ENCODE measurements at places on chromosomes 7 and 10.

DNA sequence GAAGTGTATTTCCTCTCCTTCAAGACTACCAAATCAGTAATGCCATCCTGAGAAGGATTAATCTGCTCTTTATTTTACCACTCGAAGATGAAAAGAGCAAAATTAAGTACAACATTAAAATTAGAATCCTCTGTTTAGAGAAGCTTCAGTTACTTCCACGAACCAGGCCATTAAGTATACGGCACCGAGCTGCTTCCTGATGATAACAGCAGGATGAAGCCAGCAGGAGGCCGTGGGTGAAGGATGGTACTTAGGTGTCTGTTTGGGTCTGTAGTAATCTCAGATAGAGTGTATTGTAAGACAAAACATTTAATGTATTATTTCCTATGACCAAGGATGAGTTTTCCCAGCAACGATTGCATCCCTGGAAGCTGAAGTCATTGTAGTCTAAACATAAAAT, 362.8 kb downstream of the SFMBT2 start:
- no peak for DNase-seq

- DNase-seq = no peak
These were observed 61.0 kb upstream of the RNF32 start for GRCh38 chr7:156579566-156579965.

GRCh38 chr7:117937049-117937752, 64.0 kb upstream of the CTTNBP2 start:
- DNase-seq = no peak

GRCh38 chr7:50329775-50330174, 25.3 kb downstream of the IKZF1 start:
- no peak for DNase-seq

- DNase-seq = no peak
These were observed 1192.0 kb upstream of the PHF14 start for GRCh38 chr7:9781710-9782109.

- DNase-seq = peak; percentile 92
These were observed 798 bp downstream of the PPIF start for GRCh38 chr10:79347894-79348639.

- no peak for DNase-seq
These were observed 84.7 kb downstream of the DLG5 start for GRCh38 chr10:77841711-77842375.

DNA sequence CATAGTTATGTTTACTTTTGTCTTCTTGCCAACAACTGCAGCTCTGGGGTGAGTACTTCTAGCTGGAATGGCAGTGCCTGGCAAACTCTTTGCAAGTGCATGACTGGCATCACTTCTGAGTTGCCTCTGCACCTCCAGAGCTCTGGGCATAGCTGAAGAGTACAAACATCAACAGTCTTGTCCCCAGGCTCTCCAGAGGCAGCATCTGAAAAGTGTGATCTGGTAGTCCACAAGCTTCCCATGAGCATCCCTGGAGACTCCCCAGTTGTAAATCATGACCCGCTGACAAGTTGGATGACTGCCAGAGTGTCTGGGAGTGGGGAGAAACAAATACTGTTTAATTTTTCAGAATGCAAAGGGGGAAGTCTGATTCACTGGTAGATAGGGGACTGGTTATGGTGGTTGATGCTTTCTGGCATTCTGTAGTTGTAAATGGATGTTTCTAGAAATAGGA, 138.9 kb upstream of the CDK13 start:
- DNase-seq = peak; percentile 18

DNA sequence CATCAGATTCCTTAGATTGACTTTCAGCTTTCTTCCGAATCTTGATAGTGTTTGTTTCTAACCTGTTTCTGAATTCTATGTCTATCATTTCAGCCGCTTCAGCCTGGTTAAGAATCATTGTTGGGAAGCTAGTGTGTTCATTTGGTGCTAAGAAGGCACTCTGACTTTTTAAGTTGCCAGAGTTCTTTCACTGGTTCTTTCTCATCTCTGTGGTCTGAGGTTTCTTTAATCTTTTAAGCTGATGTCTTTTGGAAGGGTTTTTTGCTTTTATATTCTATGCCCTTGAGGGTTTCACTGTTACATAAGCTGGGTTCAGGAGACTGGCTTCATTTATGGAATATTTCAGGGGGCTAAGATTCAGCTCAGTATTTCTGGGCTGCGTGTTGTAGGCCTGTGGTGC, 104.5 kb upstream of the PRSS58 start:
- no peak for DNase-seq

DNA sequence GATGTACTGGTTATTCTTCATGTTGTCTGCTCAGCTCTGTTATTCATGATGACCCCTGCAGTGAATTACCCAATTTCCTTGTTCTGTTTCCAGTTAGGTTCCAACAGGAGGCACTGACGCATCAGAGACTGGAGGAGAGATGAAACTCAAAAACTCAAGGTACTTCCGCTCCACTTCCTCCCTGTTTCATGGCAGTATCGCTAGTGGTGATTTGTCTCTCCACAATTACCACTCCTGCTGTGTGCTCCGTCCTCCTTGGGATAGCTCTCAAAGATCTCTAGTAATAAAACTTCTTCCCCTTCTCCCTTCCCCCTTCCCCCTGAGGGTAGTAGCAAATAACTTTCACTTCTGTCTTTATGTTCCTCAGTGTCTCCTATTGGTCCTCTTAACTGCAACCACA, 107.4 kb upstream of the ABCB5 start:
- DNase-seq = peak; percentile 67

DNA sequence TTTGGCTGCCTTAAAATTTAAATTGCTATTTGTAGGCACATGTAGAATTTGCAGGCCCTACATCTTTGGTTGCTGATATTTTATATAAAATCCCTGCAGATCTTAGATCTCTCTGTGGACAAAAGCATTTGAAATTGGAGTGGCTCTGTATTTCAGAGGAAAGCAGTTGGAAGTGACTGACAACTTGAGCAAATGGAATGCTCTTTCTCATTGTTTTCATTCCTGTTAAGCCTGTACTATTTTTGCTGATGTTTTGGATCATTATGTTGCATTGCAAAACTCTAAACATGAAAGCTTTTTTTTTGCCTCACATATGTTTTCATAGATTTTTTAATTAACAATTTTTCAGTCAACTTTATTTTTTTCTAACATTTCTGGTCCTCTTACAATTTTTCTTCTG, 251.2 kb upstream of the MDFIC start:
- DNase-seq = no peak

DNA sequence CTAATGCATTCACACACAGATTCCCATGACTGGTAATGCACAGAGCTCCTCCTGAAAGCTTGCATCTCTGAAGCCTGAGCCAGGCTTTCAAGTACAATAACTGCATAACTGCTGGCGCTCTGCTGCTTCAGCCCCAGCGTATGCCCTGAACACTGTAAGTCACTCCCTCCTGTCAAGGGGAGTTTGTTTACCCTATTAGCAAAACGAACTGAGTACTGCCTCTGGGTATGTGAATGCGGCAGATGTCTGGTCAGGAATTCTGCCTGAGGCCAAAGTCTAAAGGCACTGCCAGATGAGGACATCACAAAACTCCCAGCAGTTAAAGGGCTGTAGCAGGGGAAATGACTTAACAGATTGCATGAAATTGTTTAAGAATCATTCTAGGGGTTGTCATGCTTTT, 97.7 kb downstream of the NRCAM start:
- DNase-seq = no peak

DNA sequence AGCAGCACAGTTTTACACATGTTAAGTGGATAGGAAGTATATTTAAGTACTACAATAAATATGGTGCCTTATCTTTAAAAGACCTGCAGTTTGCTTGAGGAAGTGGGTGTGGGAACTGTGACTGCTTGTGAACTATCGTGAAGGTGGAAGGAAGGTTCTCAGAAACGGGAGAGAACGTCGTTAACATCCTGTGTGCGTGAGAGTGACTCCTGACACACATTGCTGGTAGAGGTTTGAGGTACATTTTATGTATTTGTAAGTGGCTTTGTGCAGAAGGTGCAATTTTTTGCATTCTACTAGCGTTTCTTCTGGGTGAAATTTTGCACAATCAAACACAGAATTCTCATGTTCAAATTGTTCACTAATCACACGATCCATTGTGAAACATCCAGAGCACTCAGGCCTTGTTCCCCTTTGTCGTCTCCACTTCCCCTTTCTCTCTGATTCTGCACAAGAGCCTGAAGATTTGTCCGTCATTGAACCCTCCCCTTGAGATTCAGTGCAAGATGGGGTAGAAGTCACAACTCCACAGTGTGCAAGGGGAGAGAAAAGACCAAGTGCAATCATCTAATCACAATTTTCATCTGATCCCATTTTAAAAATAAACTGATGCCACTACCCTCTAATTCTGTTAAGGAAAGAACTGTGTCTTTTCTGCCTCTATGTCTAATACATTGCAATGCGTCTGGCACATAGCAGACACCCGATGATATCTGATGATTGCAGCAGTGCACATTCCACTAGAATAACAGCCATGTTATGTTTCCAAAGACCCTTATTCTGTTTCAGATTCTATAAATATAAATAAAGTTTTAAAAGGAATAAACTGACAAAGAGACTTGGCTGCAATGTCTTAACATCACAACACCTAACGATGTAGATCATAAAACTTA, 279.9 kb downstream of the NEBL start:
- DNase-seq = peak; percentile 73

GRCh38 chr10:72761498-72761897, 69.6 kb downstream of the MCU start:
- no peak for DNase-seq

- DNase-seq = peak; percentile 90
These were observed 13.7 kb downstream of the SRGN start for GRCh38 chr10:69101451-69102095.

DNA sequence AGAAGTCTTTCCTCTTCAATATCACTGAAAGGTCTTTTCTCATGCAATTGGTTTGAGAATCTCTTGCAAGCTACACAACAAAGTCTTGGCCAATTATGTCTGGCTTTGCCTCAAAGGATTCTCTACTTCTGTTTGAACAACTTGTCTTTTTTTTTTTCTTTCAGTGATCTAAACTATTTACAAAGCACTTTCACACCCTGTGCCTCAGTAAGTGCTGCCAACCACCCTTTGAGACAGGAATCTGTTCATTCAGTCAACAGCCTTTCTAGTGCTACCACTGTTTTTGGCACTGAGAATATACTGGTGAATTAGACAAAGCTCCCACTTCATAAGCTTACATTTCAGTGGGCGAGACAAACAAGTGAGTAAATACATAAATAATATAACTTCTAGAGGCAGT, 26.9 kb upstream of the SDK1 start:
- no peak for DNase-seq

- peak; percentile 46 for DNase-seq
These were observed 69.6 kb downstream of the SDHAF3 start for GRCh38 chr7:97187067-97187466.

DNA sequence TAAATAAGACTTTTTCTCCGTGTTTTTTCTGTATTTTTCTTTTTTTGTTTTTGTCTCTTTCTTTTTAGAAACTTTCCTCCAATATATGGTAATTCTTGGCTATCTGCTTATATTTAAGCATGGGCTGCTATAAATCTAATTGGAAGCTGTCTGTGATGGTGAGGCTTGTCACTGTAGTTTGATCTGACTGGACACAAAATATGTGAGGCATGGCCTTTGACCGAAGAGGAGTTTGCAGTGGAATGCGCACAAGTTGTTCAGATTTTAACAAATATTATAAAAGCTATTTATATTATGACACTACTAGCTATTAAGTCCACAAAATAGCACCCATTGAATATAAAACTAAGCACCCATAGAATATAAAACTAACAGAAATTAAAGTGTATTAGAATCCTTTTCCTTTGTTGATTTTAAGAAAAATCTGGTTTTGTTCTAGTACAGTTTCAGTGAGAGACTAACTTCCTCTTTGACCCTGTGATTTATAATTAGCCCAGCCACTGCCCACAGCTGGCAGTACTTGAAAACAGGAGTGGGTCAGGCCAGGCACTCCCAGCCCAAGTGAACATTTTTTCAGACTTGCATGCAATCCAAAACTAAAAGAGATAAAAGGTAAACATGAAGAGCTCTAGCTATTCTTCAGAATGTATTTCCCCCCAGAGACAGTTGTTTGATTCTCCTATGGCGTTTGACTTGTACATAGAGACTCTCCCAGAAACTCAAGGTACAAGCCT, 69.9 kb upstream of the FGL2 start:
- DNase-seq = peak; percentile 48

DNA sequence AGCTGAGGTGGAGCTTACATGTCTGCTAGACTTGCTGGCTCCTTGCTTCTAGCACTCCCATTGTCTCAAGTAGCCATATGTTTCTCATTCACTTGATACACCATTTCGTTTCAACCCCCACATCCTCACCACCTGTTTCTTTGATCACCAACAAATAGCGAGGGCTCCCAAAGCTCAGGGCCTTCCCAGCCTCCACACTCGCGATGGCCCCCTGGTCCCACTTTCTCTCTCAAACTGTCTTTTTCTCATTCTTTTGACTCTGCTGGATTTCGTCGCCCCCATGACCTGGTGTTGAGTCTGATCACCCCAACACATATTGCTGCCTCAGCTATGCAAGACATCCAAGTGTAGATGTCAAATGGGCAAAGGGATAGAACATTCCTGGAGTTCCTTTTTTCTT, 26.0 kb upstream of the SMNDC1 start:
- no peak for DNase-seq

DNA sequence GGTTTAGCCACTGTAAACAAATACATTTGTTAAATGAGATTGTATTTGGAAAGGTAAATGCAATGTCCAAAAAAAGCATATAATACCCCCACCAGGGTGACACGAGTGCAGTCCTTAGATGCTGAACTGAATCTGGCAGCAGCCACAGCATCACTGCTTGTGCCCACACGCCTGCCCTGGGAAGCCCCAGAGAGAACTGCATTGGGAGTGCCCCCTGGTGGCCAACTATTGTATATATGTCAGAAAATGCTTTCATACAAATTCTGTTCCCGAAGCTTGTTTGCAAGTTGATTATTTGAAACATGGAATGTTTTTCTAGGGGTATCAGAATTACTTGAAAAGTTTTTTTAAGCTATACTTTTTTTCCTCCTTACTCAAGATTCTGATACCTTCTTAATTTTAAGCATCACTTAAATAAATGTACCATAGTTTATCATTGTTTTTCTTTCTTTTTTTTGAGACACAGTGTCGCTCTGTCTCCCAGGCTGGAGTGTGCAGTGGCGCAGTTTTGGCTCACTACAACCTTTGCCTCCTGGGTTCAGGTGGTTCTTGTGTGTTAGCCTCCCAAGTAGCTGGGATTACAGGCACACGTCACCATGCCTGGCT, 50.1 kb downstream of the LANCL2 start:
- peak; percentile 82 for DNase-seq

- DNase-seq = no peak
These were observed 78.7 kb downstream of the PRLHR start for GRCh38 chr10:118516716-118517115.

- DNase-seq = peak; percentile 47
These were observed 62.5 kb upstream of the TOMM7 start for GRCh38 chr7:22884911-22885788.

- no peak for DNase-seq
These were observed 120.9 kb downstream of the ICA1 start for GRCh38 chr7:8141070-8141469.

- DNase-seq = no peak
These were observed 54.7 kb downstream of the STEAP1B start for GRCh38 chr7:22445140-22445743.

GRCh38 chr7:40194745-40195144, 59.9 kb downstream of the SUGCT start:
- no peak for DNase-seq

Measured in NB4 (cell line).